ENCODE measurements at places on chromosomes 7 and 10. TPM values are rescaled to one million over a fixed set of nuclear protein-coding genes. Genes with fewer than 3 reads are reported as not detected.

DNA sequence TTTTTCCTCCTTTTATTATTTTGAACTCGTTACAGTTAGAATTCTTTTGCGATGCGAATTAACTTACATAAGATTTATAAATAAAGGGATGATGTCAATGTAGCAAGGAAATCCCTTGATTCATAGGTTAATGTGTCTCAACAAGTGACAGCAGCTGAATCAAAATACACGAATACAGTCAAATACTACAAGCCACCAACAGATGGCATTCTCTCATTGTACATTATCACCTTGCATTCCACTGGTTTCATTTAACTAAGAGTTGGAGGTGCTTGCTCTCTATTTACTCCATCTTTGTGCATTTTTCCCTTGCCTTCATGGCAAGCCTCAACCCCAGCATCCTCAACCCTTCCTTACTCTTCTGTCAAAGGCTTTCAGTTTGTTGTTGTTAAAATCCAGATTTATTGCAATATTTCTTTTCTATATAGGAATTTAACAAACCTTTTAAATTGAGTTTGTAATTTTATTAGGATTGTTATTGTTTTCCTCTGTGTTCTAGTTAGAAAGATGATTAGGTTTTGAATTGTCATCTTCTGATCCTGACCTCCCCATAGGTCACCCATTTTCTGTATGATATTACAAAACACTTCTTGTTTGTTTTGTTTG lies 78.3 kb downstream of the SLC25A40 start:
- no peaks in the 10 kb centered on the region for H3K4me1 ChIP-seq
- no peaks in the 10 kb centered on the region for H3K27me3 ChIP-seq
- no peak overlapping the region for H3K27ac ChIP-seq
- H3K4me3 ChIP-seq: no peak overlapping the region

DNA sequence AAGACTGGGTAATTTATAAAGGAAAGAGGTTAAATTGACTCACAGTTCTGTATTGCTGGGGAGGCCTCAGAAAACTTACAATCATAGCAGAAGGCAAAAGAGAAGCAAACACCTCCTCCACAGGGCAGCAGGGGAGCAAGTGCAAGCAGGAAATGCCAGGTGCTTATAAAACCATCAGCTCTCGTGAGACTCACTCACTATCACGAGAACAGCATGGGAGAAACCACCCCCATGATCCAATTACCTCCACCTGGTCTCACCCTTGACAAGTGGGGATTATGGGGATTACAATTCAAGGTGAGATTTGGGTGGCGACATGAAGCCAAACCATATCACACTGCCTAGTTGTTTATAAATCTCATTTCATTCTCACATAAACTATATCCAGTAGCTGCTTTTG lies 28.0 kb upstream of the CPN1 start:
- DNase-seq: peak; percentile 79
- no peaks in the 10 kb centered on the region for H3K27me3 ChIP-seq
- no peak overlapping the region for H3K27ac ChIP-seq
- H3K4me1 ChIP-seq: no peaks in the 10 kb centered on the region
- H3K4me3 ChIP-seq: no peak overlapping the region

The CUBN gene
- total RNA-seq: 0.72 TPM

The ZNF736 gene
- not detected for total RNA-seq

- DNase-seq: no peak
- no peaks in the 10 kb centered on the region for H3K27me3 ChIP-seq
- no peaks in the 10 kb centered on the region for H3K4me1 ChIP-seq
- no peak overlapping the region for H3K27ac ChIP-seq
- H3K4me3 ChIP-seq: no peak overlapping the region
- H3K36me3 ChIP-seq: peaks cover 80% of the 10 kb centered on the region
Observed at GRCh38 chr10:94274142-94274787, 88.5 kb downstream of the NOC3L start.

- peaks cover 29% of the 10 kb centered on the region for H3K27me3 ChIP-seq
- H3K4me1 ChIP-seq: peaks cover 3% of the 10 kb centered on the region
- H3K36me3 ChIP-seq: peaks cover 6% of the 10 kb centered on the region
- DNase-seq: peak; percentile 66
- no peak overlapping the region for H3K4me3 ChIP-seq
Observed at GRCh38 chr7:151382079-151382885, 27.6 kb downstream of the WDR86 start.

- no peaks in the 10 kb centered on the region for H3K27me3 ChIP-seq
- no peaks in the 10 kb centered on the region for H3K36me3 ChIP-seq
- no peak for DNase-seq
Observed at GRCh38 chr10:9877978-9878377, 1139.7 kb upstream of the CELF2 start.

GRCh38 chr7:131955679-131956078 lies 399.3 kb upstream of the PODXL start:
- DNase-seq: peak; percentile 35
- no peaks in the 10 kb centered on the region for H3K36me3 ChIP-seq
- H3K27ac ChIP-seq: peak overlapping the region; percentile 36
- peaks cover 23% of the 10 kb centered on the region for H3K27me3 ChIP-seq
- H3K4me1 ChIP-seq: no peaks in the 10 kb centered on the region
- H3K4me3 ChIP-seq: no peak overlapping the region

The MRLN gene
- total RNA-seq: not detected

DNA sequence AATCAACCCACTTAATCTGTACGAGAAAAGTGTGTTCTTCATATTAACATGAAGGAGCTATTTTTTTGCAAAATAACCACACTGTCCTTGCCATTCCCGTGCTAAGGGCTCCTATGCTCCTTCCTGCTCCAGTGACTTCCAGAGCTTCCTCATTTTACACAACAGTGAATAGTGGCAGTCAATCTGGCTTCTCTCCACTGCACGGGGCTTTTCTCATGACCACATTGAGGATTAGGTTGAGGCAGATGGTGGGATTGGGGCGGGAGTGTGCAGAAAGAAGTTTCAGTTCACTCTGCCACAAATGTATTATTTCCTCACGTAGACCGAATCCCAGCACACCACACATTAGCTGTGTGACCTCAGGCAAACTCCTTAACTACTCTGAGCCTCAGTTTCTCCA lies 235.1 kb downstream of the ARHGAP12 start:
- H3K4me3 ChIP-seq: no peak overlapping the region
- DNase-seq: no peak
- H3K4me1 ChIP-seq: no peaks in the 10 kb centered on the region
- H3K36me3 ChIP-seq: no peaks in the 10 kb centered on the region

The GPC2 gene
- 56.1 TPM for total RNA-seq

- no peak for DNase-seq
- H3K27me3 ChIP-seq: no peaks in the 10 kb centered on the region
- no peak overlapping the region for H3K4me3 ChIP-seq
- H3K36me3 ChIP-seq: no peaks in the 10 kb centered on the region
- no peak overlapping the region for H3K27ac ChIP-seq
- H3K4me1 ChIP-seq: peaks cover 15% of the 10 kb centered on the region
Observed at GRCh38 chr10:34539533-34540315, 275.4 kb downstream of the PARD3 start.

DNA sequence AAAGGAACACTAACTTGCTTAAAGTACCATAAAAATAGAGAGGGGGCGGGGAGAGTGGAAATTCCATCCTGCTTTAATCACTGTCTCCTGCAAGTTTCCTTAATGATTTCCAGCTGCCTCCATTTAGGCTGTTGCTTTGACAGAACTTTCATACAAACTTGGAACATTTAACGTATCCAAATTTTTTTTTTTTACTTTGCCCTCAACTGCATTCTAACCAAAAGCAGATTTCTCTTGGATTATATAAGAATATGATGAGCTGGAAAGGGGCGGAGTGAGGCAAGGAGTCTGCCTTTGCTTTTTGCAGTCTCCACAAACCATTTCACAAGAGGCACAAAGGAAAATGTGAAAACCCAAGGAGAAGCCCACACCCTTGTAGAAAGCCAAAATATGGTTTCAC lies 46.6 kb upstream of the COL1A2 start:
- peaks cover 38% of the 10 kb centered on the region for H3K27me3 ChIP-seq
- no peak overlapping the region for H3K4me3 ChIP-seq
- no peak for DNase-seq
- no peak overlapping the region for H3K27ac ChIP-seq

- H3K27me3 ChIP-seq: no peaks in the 10 kb centered on the region
- peak overlapping the region; percentile 32 for H3K4me3 ChIP-seq
- DNase-seq: no peak
- H3K36me3 ChIP-seq: no peaks in the 10 kb centered on the region
- no peak overlapping the region for H3K27ac ChIP-seq
Observed at GRCh38 chr7:28065721-28066285, 114.8 kb downstream of the JAZF1 start.

GRCh38 chr10:132464256-132465192 lies 67.5 kb downstream of the PWWP2B start:
- H3K27me3 ChIP-seq: no peaks in the 10 kb centered on the region
- no peaks in the 10 kb centered on the region for H3K36me3 ChIP-seq
- H3K4me3 ChIP-seq: no peak overlapping the region
- DNase-seq: peak; percentile 51

DNA sequence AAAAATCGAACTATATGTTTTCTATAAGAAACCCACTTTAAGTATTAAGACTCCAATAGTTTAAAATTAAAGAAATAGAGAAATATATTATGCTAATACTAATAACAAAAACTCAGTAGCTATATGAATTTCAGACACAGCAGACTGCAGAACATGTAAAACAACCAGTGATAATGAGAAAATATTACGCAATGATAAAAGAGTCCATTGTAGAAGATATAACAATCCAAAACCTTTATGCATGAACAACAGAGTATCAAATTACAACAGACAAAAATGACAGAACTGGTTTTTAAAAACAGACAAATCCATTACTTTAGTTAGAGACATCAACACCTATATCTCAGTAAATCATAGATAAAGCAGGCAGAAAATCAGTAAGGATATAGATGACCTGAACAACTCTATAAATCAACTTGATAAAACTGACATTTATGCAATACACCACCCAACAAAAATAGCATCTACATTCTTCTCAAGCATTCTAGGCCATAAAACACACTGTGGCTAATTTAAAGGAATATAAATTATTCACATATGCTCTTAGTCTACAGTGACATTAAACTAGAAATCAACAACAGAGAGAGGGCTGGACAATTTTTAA lies 669.5 kb upstream of the GHITM start:
- no peak overlapping the region for H3K4me3 ChIP-seq
- no peak overlapping the region for H3K27ac ChIP-seq
- H3K36me3 ChIP-seq: no peaks in the 10 kb centered on the region
- no peaks in the 10 kb centered on the region for H3K27me3 ChIP-seq
- H3K4me1 ChIP-seq: no peaks in the 10 kb centered on the region

The SLC18A3 gene
- not detected for total RNA-seq

GRCh38 chr7:18194616-18195015 lies 167.0 kb upstream of the PRPS1L1 start:
- H3K4me3 ChIP-seq: no peak overlapping the region
- H3K36me3 ChIP-seq: no peaks in the 10 kb centered on the region
- H3K27me3 ChIP-seq: no peaks in the 10 kb centered on the region
- no peaks in the 10 kb centered on the region for H3K4me1 ChIP-seq
- H3K27ac ChIP-seq: no peak overlapping the region

The ADRA2A gene
- 0.13 TPM for total RNA-seq

The HOXA5 gene
- not detected for total RNA-seq

The PPP1R3C gene
- 124 TPM for total RNA-seq

The VAX1 gene
- total RNA-seq: 3.5 TPM

DNA sequence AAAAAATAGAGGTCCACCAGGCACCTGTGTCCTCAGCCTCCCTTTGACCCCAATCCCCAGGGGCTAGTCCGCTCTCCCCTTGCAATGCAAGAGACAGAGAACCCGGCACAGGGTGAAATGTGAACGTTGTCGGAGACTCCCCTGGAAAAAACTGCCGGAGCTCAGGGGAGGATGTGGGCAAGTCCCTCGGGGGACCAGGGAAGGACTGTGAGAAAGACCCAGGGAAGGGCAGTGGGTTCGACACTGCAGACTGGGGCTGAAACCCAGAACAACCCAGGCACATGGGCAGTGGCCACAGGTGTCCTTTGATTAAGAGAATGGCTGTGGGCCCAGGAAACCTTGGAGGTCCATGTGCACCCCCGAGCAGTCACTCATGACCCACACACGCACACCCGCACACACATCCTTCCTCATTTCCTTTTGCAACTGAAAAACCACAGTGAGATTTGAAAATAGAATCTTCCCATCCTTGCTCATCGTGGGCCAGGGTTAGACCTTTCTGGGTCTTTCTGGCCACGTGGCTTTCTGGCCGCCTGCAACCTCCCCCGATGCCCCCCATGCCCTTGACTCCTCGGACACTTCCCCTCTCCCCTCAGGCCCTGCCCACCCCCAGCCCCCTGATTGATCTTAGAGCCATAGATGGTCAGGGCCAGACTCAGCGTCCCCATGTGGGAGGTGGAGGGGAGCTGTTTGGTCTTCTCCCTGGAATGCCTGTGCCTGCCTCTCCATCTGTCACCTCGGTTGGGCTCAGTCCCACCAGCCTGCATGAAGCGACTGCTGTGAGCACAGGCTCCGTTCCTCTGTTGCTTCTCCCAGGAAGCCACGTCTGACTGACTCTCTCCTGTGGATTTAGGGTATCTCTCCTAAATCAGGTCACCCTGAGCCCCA lies 7.9 kb downstream of the LAT2 start:
- no peaks in the 10 kb centered on the region for H3K36me3 ChIP-seq
- H3K4me3 ChIP-seq: no peak overlapping the region
- DNase-seq: no peak
- no peaks in the 10 kb centered on the region for H3K27me3 ChIP-seq

The ING3 gene
- 13.9 TPM for total RNA-seq

DNA sequence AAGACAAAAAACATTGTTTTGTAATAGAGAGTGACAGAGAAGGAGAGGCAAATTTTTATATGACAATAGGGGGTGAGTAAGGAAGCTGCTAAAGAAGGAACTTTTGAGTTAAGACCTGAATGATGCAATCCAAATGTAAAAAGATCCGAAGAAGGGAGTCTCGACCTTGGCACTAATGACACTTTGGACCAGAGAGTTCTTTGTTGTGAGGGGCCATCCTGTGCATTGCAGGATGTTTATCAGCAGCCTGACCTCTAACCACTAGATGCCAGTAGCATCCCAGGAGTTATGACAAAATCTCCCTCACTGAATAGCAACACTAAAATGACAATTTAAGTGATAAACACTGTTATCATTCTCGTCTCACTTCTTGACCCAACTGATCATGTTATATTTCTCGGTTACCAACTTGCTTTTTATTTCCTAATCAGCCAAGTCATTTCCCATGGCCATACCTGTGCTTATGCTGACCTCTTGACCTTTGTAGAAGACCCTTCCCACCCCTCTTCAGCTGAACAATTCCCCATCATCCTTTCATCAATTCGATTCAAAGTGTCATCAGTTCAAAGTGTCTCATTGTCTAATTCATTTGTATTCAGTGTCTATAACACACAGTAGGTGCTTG lies 30.0 kb downstream of the DGKI start:
- no peaks in the 10 kb centered on the region for H3K27me3 ChIP-seq
- no peaks in the 10 kb centered on the region for H3K36me3 ChIP-seq
- peaks cover 10% of the 10 kb centered on the region for H3K4me1 ChIP-seq
- no peak overlapping the region for H3K4me3 ChIP-seq
- no peak overlapping the region for H3K27ac ChIP-seq

The BHLHA15 gene
- total RNA-seq: 0.86 TPM

The CACNB2 gene
- 3.3 TPM for total RNA-seq

Data from endodermal cell (in vitro differentiated cells).